ENCODE measurements at places on chromosomes 11 and 22.

DNA sequence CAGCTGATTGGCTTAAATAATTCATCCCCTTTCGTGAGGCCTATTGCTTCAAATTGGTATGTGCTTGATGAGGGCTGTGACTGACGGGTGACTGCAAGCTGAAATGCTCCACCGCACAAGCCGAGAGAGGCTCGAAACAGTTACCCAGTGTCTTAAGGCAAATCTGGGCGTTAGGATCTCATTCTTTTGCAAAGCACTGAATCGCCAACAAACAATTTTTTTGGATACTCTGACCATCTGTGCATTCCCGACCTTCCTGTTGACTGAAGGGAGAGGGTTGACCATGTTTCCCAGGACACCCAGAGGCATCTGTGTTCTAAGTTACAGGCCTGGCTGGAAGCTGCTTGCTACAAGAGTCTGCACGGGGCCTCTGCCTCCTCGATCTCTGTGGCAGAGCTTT, 32.1 kb downstream of the CACNG2 start:
- no peak for DNase-seq

GRCh38 chr11:117924631-117925170, 4.5 kb downstream of the TMPRSS13 start:
- DNase-seq: no peak

GRCh38 chr11:122743949-122744348, 88.4 kb downstream of the UBASH3B start:
- DNase-seq: peak; percentile 54

DNA sequence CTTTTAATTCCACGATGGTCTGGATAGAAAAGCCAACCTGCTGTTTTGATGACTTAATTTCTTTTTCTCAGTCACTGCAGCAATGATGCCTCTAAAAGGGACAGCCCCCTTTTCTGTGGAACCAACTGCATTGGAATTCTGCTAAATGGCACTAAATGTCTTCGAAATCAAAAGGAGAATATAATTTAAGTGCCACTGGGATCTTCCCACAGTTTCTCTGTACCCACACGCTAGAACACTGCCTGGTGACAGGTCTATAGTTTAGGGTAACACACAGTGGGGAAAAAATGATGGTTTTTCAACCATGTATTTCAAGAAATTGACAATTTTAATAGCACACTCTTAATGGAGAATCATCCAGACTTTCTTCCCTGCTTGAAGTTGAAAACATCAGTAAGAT, 182.3 kb downstream of the OPCML start:
- DNase-seq: no peak

GRCh38 chr22:32079130-32080089, 36.3 kb downstream of the SLC5A1 start:
- no peak for DNase-seq

DNA sequence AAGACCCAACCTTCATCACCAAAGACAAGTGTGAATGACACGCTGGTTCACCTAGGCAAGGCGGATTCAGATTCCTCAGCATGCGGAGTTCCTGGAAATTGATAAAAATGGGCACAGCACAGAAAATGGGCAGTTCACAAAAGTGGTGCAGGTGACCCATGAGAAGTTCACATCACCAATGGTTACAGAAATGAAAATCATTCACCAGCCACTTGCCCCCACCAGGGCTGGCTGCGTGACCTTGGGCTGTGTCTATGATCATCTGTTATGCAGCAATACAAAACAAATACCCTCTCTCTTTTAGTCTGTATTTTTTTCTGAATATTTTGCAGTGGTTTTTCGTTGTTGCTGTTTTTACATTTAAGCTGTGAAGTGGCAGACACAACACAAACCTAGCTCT, 415.9 kb downstream of the TBC1D22A start:
- DNase-seq: no peak

DNA sequence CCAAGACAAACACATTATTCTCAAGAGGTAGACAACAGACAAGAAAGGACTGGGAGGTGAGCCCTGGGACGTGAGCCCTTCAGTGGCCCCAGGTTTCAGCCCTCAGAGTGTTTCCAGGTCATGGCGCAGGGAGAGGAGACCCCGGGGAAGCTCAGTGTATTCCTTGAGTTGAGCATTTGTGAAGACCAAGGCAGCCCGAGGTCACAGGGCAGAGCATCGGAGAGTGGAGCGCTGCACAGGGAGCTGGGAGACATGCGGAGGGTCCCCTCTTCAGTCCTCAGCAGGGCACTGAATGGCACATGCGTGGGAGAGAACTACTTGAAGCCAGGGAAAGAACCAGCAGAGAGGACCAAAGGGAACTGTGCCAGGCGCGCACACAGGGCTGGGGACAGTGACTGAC, 11.7 kb downstream of the KRTAP5-6 start:
- no peak for DNase-seq

DNA sequence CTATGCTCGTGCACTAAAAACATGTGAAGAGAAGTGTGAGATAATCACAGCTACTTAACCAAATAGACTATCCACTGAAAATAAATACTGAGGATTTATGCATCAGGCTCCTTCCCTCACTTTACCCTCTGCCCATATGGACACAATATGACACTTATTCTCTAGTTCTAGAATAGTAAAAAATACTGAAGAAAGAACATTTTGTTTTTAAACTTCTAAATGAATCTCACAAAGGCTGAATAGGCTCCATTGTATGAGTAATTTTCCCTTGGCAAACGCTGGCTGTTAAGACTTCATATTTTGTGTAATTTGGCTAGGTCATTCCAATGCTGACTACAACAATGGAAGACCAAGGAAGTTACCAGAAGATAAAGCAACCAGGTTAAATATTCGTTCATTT, 9.9 kb downstream of the HPS5 start:
- DNase-seq: no peak

DNA sequence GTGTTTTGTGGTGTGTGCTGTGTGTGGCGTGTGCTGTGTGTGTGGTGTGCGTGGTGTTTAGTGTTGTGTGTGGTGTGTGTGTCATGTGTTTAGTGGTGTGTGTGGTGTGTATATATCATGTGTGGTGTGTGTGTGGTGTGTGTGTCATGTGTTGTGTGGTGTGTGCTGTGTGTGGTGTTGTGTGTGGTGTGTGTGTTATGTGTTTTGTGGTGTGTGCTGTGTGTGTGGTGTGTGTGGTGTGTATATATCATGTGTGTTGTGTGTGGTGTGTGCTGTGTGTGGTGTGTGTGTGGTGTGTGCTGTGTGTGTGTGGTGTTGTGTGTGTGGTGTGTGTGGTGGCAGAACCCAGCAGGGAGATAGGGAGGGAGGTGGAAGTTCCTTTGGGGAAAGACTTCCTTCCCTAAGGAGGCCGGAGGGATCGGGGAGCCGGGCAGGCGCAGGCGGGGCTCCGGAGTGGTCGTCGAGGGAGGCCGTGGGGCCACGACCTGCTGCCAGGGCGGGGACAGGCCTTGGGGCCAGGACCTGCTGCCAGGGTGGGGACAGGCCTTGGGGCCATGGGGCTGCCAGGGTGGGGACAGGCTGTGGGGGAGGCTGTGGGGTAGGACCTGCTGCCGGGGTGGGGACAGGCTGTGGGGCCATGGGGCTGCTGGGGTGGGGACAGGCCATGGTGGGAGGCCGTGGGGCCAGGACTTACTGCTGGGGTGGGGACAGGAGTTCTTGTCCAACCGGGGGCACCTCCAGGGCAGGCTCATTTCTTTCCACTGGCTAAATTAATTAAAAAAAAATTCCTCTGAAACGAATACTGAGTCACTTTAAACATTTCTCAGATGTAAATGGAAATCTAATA, 15.2 kb downstream of the PIM3 start:
- DNase-seq: peak; percentile 1

GRCh38 chr11:128465531-128465930, 121.8 kb downstream of the ETS1 start:
- no peak for DNase-seq

- no peak for DNase-seq
Measured at GRCh38 chr22:22587577-22588188, 28.6 kb upstream of the PRAME start.

GRCh38 chr11:77027275-77027674, 6.9 kb upstream of the B3GNT6 start:
- DNase-seq: no peak

- no peak for DNase-seq
Measured at GRCh38 chr11:390175-390574, 3.8 kb upstream of the PKP3 start.

DNA sequence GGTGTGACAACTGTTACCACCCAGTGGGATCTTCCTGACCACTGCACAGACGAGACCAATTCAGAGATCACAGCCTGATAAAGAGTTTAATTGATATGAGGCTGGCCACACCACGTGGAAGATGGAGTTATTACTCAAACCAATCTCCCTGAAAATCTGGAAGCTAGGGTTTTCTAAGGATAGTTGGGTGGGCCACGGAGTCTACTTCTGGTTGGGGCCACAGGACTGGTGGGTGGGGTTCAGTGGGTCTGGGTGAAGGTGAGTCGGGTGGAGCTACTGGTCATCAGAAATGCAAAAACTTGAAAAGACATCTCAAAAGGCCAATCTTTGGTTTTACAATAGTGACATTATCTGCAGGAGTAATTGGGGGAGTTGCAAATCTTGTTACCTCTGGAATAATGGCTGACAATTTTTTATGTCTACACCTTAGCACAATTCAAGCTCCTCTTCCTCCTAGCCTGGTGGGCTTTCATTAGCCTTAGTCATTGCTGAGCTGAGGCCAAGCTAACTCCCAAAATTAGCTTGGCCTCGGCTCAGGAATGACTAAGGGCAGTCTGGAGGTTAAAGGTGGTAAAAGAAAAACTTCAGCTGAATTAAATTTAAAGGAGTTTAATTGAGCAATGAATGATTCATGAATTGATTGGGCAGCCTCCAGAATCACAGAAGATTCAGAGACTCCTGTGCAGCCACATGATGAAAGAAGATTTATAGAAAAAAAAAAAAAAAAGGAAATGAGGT, 13.1 kb downstream of the C11orf96 start:
- no peak for DNase-seq

GRCh38 chr11:35111161-35112055, 27.6 kb upstream of the CD44 start:
- DNase-seq: no peak

- no peak for DNase-seq
Measured at GRCh38 chr11:1165256-1166041, 7.7 kb downstream of the MUC5AC start.

DNA sequence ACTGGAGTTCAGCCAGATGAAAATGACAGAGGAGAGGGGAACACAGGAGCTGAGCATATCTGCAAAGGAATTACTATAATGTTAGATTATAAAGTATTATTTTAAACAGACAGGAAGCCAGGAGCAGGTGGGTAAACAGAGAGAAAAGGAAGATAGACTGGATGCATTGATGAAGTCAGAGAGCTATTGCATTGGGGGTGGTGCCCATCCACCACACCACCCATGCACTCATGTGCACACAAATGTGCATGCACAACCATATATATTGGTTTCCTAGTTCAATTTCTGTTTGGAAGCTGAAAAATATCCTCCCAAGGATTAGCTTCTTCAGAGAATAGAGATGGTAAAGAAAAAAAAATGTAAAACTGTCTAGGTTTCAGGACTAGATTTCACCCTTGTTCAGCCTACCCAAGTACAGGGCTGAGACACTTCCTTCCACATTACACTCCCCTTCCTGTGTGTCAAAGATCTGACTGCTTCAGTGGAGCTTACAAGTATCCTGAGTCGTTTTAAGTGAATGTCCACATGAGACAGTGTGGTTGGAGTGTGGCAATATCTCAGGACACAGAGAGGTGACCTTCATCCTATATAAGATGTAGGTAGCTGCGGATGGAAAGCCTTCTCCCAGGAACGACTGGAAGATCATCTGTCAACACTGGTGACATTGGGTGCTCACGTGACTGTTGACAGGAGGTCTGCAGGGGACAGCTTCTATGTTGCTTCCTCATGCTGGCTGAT, 12.2 kb upstream of the SMPD1 start:
- no peak for DNase-seq

DNA sequence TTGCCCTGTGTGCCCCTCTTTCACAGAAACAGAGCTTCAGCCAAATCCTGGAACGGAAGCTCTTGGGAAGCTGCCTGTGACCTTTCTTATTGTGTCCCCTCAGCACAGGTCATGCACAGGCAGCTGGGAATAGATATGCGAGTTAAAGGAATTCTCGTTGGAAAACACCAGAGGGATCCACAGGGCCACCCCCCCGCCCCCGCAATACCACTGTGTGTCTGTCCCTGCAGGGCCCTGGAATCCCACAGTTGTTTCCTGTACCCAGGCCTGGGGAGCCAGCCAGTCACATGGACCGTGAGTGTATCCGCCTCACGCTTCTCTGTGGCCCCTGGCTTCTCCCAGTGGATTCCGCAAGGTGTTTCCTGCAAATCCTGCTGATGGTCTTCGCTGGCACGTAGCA, 29.0 kb downstream of the TIMP3 start:
- no peak for DNase-seq

DNA sequence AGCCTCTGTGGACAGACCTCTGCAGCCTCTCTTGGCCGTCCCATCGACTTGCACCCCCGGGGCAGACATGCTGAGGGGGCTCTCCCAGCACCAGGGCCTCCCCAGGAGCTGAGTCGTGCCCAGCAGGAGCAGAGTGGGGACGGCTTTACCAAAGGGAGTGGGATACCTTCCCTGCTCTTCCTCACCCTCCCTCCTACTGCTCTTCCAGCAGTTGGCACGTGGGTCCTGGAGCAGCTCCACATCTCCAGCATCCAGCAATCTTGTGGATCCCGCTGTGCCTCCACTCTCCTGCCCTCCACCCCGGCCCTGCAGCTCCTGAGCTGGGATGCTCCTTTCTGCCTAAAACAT, 854.0 kb downstream of the BRD1 start:
- no peak for DNase-seq

GRCh38 chr11:113514856-113515255, 39.7 kb upstream of the DRD2 start:
- DNase-seq: no peak

GRCh38 chr11:10122326-10123197, 171.5 kb downstream of the SBF2 start:
- no peak for DNase-seq

GRCh38 chr11:119784421-119784820, 55.4 kb upstream of the NECTIN1 start:
- DNase-seq: no peak

DNA sequence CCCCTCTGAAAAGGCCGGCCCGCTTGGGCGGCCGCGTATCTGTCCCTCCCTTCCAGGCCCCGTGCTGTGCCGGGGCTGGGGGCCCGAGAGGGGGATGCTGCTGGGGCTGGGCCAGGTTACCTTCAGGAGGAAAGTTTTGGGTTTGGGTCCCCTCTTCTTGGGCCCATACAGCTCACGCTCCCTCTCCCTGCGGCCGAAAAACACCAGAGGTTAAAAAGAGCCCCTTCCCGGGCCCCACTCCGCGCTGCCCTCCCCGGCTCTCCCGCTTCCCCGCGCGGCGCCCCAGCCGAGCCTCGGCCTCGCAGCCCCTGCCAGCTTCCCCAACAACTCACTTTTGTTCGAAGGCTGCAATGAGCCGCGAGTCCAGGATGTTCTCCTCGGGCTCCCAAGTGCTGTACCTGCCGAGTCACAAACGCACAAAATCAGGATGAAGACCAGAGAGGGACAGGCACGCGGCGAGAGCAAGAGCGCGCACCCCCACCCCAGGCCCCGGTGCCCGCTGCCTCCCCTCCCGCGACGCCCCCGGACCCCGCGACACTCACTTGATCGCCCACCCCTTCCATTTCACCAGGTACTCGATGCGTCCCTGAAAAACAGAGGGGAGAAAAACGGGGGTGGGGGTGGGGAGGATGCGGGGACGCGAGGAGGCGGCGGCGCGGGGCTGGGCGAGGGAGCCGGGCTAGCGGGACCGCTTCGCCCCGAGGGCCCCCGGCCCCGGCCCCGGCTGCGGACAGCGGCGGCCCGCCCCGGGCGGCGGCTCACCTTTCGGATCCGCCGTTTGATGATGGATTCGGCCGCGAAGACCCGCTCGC, 450 bp downstream of the CBX6 start:
- no peak for DNase-seq

Data from stimulated activated CD4-positive, alpha-beta T cell treated with anti-CD3 and anti-CD28 coated beads, Interleukin-15, amount 100 ng/mL, for 1 hour (primary cell).